ENCODE measurements at places on chromosomes 4 and X.

- no peak for DNase-seq
Measured at GRCh38 chr4:22739968-22740367, 47.2 kb downstream of the GBA3 start.

GRCh38 chr4:158169506-158169905 lies 3.3 kb downstream of the GASK1B start:
- no peak for DNase-seq

- no peak for DNase-seq
Measured at GRCh38 chr4:181728305-181728966, 514.8 kb upstream of the TENM3 start.

DNA sequence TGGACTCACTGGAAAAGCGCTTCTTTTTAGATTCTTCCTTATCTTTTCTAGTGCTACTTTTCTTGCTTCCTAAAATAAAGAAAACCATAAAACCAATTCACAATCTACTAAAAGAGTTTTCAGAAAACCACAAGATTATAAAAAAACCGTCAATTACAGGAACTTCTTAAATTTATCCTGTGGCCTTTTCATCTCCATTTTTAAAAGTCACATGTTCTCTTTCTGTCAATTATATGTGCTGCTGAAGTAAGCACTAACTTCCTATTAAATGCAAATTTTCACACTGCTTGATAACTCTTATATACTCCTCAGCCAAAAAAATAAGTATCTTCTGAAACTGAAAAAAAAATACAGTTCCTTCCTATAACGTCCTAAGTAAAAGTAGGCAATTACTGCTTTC lies 32.8 kb downstream of the CENPC start:
- no peak for DNase-seq

GRCh38 chr4:52051615-52052474 lies 741 bp downstream of the SPATA18 start:
- DNase-seq = no peak

DNA sequence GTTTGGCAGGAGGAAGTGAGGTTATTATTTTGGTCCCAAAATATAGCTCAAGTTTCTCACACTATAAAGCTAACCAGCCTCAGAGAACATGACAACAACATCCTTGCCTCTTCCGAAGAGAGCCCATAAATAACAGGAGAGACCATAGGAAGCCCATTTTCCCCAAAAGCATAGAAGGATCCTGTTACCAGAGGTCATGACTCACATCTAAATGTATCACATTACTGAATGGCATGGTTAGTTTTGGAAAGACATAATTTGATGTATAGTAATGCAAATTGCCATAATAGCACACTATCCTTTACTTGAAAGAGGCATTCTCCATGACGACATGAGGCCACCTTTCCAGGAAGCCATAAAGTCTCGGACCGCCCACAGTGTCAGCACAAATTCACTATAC lies 238.8 kb upstream of the GRIA3 start:
- DNase-seq = no peak

DNA sequence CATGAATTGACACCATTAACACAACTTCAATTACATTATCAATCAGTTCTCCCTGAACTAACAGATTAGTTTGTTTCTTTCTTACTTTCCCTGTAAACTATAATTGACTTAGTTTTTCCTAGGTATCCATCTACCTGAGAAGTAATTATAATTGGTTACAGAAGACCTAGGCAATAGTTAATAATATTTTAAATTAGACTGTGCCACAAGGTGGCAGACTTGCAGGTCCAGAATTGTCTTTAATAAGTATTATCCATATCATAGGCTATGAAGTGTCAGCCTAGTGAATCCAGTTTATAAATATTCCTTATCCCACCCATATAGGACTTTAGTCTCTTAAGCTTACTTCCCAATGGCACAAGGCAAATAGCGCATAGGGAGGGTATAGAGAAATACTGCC lies 48.9 kb upstream of the FAM47B start:
- no peak for DNase-seq

DNA sequence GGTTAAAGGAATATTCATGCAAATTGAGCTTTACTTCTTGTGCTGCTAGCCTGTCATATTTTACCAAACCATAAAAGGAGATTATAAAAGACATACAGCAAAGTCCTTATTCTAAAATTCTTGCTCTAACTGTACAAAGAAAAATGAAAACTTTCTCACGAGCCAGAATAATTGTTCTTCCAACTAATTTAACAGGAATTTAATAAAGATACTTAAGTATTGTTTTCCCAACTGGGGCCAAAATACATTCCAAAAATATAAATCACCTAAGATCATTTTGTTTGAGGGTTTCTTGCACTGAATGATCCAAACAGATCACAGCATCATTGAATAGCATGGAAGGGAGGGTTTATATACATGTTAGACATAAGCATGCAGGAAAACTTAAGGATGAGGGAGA lies 127.1 kb upstream of the PCDH18 start:
- no peak for DNase-seq

DNA sequence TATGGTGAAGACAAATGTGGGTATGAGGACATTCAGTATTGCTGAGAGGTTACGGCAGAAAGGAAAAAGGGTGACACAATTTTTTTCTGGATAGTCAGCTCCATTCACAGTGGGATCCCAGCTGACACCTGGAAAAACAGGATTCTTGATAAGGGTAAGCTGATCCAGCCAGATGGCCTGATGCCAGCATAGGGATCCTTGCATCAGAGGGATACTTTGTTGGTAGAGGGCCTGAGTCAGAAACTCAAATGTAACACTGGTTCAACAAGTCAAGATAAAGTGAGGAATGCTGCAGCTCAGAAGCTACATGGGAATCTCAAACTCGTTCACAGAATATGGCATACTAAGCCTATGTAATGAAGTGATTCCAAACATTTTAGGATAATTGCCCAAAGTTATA lies 726.7 kb downstream of the C4orf33 start:
- no peak for DNase-seq

- no peak for DNase-seq
Measured at GRCh38 chr4:118911238-118911703, 22.6 kb downstream of the SYNPO2 start.

GRCh38 chr4:87939978-87940690 lies 35.4 kb upstream of the SPP1 start:
- DNase-seq = no peak

GRCh38 chrX:20412871-20413486 lies 146.3 kb upstream of the RPS6KA3 start:
- DNase-seq = no peak

DNA sequence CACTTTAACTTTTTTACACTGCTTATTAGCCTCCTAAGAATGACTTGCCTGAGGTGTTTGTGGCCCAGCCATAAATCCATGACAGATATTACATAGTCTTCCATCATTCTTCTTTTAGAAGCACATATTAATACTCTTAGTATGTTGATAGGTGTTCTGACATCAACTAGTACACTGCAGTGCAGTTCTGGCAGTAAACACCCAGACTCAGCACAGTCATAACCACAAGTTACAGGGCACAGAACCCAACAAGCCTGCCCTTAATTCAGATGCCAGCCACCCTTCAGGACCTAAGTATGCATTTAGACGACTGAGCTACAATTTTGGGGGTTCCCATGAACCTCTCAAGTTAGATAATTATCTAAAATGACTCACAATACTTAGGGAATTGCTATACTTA lies 36.5 kb upstream of the GUCY1B1 start:
- DNase-seq = no peak

- DNase-seq = no peak
Measured at GRCh38 chr4:148017801-148018200, 285.9 kb downstream of the ARHGAP10 start.

DNA sequence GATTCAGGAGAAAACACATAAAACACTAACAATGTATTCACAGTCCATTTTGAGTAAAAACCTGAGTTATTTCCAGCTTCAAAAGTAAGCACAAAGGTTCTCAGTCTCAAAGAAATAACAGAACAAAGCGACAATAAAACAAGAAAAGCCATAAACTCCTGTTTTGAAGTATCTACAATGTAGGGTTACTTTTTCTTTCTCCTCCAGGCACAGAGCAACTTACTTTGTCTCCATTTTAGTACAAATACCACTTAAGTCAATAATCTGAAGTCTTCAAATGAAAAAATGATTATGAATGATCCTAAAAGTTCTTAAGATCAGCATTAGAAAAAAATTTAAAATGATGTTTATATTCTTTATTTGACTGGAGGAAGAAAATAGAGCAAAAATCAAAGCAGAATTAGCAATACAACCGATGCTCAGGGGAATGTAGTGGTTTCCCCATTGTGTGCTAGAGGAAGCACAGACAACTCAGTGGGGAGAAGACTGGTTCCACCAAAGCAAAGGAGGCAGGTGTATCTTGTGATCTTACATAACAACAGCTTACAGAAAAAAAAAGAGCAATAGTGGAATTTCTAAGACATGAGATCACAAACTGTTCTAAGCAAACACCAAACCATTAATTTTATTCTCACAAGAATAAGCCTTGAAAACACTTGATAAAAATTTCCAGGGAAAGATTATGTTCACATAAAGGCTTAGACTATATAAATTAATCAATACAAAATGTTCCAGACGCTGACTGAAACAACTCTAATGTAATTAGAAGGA lies 35.1 kb downstream of the EPHA5 start:
- DNase-seq = no peak

DNA sequence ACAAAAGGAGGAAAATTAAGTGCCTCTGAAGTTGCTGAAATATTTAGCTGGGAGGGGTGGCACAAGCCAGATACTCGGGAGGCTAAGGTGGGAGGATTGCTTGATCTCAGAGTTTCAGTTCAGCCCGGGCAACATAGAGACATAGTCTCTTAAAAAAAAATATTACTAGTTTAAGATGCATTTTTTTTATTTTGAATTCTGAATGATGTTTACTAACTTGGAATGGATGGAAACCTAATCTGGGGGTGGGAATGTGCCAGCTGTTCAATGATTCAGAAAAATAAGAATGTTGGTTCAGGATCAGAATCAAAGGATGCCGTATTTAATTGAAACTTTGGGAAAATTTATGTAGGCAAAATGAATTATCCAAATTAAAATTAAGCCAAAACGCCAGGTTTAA lies 167.2 kb upstream of the ANK2 start:
- no peak for DNase-seq

DNA sequence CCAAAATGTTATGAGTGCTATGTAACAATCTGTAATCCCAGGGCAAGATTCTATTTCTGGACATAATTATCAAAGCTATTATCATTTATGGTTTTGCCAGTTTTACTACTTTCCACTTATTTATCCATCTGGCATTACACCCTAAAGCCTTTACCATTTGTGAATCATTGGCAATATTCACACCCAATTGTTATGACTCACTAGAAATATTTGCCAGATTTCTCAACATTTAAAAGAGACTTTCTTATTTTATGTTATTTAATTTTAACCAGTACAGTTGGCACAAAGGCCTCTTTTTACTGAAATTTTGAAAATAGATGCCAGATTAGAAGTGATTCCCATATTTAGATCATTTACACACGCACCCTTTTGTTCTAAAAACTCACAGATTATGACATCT lies 242.7 kb upstream of the WDFY3 start:
- no peak for DNase-seq

DNA sequence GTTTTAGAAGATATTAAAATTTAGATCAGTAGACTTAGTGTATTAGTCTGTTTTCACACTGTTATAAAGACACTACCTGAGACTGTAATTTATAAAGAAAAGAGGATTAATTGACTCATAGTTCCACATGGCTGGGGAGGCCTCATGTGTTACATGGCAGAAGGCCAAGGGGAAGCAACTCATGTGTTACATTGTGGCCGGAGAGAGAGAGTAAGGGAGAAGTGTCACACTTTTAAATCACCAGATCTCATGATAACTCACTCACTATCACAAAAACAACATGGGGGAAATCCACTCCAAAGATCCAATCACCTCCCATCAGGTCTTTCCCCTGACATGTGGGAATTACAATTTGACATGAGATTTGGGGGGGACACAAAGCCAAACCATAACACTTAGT lies 1159.7 kb upstream of the PCDH7 start:
- DNase-seq = no peak

- no peak for DNase-seq
Measured at GRCh38 chr4:176300565-176300964, 19.2 kb upstream of the SPCS3 start.

DNA sequence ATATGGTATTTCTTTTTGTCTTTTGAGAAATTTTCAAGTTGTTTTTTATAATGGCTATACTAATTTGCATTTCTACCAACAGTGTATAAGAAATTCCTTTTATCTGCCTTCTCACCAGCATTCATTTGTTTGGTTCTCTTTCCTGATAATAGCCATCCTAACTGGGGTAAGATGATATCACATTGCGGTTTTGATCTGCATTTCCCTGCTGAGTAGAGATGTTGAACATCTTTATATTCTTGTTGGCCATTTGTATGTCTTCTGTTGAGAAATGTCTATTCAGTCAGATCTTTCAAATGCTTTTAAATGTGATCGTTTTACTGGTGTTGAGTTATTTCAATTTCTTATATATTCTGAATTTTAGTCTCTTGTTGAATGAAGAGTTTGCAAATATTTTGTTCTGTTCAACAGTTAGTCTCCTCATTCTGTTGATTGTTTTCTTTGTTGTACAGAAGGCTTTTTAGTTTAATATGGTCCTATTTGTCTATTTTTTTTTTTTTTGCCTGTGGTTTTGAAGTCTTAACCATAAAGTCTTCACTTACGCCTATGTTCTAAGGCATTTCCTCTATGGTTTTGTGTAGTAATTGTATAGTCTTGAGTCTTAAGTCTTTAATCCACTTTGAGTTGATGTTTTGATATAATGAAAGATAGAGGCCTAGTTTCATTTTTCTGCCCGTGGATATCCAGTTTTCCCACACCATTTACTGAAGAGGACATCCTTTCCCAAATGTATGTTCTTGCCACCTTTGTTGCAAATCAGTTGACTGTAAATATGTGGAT lies 1566.9 kb downstream of the STIM2 start:
- DNase-seq = no peak

DNA sequence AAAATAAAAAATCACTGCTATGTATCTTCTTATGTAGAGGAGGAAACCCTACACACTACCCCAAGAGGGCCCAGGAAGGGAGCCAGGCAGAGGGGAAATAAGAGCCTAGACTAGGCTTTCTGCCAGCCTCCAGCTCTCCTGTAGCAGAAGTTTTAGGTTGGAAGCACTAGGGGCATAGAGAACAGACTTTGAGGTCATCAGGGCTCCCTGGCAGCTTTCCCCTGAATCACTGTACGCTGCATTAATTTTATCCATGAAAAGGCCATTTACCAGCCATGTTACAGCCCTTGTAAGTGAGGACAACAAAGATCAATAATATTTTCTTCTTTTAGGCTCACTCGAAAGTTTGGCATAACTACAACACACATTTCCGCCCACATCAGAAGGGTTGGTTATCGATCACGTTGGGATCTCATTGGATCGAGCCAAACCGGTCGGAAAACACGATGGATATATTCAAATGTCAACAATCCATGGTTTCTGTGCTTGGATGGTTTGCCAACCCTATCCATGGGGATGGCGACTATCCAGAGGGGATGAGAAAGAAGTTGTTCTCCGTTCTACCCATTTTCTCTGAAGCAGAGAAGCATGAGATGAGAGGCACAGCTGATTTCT lies 24.7 kb downstream of the RPL9 start:
- DNase-seq = no peak

Data from cortex of kidney (tissue), 1 donor.